Astrocyte (in vitro differentiated cells and primary cell): ENCODE measurements at places on chromosomes 1 and 21.

- H3K4me3 ChIP-seq = no peak overlapping the region
- DNase-seq = peak; percentile 83
- peaks cover 23% of the 10 kb centered on the region for H3K4me1 ChIP-seq
- peak overlapping the region; percentile 70 for H3K27ac ChIP-seq
These were observed 3.3 kb upstream of the SNRPE start for GRCh38 chr1:203858055-203858454.

- no peaks in the 10 kb centered on the region for H3K36me3 ChIP-seq
- DNase-seq = no peak
- H3K4me1 ChIP-seq = peaks cover 3% of the 10 kb centered on the region
- no peaks in the 10 kb centered on the region for H3K27me3 ChIP-seq
These were observed 222.0 kb upstream of the PKN2 start for GRCh38 chr1:88462096-88462487.

GRCh38 chr1:181483285-181484195 is at the start of gene CACNA1E:
Gene CACNA1E (plus strand): TSS chr1:181483517. CDS start chr1:181483745, 228 bp downstream.
- no peaks in the 10 kb centered on the region for H3K36me3 ChIP-seq
- peaks cover 60% of the 10 kb centered on the region for H3K27me3 ChIP-seq
- H3K27ac ChIP-seq = no peak within 1 kb of the TSS
- DNase-seq = no peak

DNA sequence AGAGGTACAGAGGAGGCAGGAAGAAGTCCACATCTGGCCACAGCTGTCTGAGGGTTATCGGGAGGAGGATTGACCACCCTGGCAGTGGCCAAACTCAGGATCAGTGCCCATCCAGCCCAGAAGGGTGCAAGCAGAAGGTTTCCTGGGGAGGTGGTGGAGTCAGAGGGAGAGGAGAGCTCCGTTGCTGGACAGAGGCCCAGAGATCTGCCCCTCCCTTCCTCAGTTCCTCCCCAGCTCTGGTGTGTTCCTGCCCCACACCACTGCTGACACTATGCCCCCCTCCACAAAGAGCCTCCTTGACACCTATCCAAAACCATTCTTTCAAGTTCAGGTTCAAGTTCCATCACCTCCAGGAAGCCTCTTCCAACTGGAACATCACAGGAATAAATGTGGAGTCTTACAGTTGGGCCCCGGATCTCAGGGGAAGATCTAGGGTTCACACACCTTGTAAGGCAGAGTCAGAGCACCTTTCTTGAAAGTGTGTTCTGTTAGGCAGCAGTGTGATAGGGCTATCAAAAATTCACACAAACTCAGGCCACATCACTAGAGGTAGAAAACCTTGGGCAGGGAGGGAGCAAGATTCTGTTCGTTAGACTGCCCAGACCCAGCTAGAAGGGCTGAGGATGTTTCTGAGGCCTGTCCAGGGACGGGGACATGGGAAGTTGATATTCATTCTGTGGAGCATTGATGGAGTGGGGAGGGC is 7.4 kb downstream of the LDLRAD1 start:
- no peak overlapping the region for H3K4me3 ChIP-seq
- no peak for DNase-seq
- H3K4me1 ChIP-seq = no peaks in the 10 kb centered on the region
- no peak overlapping the region for H3K27ac ChIP-seq

DNA sequence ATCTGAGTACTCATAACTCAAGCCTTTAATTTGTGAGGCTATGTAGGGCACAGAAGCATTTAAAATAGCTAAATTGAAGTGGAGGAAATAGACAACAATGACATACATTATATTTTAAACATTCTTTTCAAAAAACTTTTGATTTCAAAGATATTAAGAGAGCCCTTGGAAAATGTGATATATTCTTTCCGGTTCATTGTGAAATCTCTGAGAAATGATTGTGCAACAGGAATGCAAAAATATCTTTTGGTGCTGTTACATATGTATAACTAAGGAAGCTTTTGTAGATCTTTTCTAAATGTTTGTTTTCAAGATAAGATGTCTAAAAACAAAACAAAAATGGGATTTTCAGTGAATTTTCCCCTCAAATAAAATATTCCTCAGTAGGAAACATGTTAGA is 185.2 kb downstream of the LEPR start:
- H3K4me1 ChIP-seq = no peaks in the 10 kb centered on the region
- H3K27ac ChIP-seq = no peak overlapping the region
- no peak overlapping the region for H3K4me3 ChIP-seq
- H3K36me3 ChIP-seq = no peaks in the 10 kb centered on the region

DNA sequence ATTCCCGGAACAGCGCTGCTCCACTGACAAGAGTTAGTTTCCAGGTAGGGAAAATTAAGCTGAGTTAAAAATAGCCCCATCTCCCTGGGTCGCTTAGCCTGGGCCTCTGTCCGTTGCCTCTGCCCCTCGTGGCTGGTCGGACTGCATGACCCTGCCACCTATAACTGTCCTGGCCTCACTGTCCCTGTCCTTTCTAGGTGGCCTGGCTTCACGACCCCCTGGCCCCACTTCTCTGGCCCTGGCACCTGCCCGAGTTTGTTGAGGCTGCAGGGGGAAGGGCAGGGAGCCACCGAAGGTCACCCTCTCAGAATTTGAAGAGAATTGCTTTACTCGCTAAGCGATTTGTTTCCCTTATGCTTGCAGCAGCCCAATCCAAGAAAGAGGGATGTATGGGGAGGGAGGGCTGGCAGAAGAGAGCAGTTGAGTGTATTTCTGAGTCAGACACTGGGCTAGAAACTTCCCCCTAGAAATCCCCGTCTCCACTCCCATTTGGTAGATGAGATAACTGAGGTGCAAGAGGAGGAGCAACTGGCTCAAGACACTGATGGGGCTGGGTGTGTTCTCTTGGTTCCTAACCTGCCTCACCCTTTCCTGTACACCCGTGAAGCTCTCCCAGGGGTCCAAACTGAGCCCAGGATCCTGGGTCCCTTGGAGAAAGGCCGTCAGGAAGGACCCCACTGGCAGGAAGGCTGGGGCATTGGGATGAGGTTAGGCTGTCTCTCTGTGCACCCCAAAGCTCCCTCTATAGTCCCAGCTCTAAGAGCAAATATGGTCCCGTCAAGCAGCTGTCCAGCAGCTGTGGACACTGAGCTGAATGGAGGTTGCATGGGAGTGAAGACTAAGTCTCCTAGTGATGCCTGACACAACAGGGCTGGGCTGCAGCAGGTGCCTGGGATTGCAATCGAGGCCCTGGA is 2.9 kb upstream of the EDN2 start:
- peak overlapping the region; percentile 73 for H3K27ac ChIP-seq
- peak overlapping the region; percentile 29 for H3K4me3 ChIP-seq
- H3K36me3 ChIP-seq = no peaks in the 10 kb centered on the region
- peak; percentile 63 for DNase-seq

DNA sequence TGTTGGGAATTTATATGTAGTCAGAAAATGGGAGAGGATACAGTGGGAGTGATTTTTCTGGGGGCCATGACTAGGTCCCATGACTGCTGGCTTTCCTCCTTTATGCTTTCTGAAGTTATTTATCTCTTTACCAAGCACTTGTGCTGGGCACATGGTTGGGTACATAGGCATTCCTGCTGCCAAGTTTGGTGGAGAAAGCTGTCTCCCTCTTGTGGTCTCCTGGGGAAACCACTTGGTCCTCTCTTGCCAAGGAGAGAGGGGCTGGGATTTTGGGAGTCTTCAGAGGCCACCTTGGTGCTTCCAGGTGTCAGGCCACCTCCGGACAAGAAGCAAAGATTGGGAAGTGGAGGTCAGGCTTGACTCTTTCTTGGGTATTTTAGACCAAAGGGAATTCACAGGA is 120.2 kb upstream of the KCNE2 start:
- H3K27ac ChIP-seq = no peak overlapping the region
- DNase-seq = no peak
- H3K27me3 ChIP-seq = no peaks in the 10 kb centered on the region
- H3K4me3 ChIP-seq = no peak overlapping the region

- no peaks in the 10 kb centered on the region for H3K4me1 ChIP-seq
- no peaks in the 10 kb centered on the region for H3K27me3 ChIP-seq
- no peak overlapping the region for H3K27ac ChIP-seq
- no peak for DNase-seq
- no peak overlapping the region for H3K4me3 ChIP-seq
These were observed 5.5 kb downstream of the ACTRT2 start for GRCh38 chr1:3026581-3027391.

DNA sequence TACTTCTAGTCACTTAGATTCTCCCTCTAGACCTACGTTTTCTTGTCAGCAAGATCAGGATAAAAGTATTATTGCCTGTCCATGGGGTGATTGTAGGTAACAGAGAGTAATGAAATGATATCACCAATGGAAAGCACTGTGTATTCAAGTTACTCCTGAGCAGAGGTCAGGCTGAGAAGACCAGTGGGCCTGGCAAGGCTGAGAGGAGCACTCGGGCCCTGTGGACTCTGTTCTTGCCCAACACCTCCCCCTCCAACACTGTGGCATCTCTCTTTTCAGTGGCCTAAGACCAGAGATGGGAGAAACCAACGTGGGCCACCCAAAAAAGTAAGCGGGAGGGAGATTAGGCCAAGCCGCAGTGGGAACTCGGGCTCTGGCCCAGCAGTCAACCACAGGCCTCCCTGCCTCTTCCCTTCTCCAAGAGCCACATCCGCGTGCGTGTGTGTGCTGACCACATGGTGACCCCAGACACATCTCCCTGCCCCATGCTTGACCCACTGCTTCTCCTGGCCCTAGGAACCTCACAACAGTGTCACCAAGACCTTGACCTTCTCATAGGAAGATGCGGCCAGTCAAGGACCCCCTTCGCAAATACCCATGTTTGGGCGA is 12.3 kb downstream of the RORC start:
- peaks cover 8% of the 10 kb centered on the region for H3K27me3 ChIP-seq
- no peak overlapping the region for H3K4me3 ChIP-seq
- H3K36me3 ChIP-seq = no peaks in the 10 kb centered on the region

DNA sequence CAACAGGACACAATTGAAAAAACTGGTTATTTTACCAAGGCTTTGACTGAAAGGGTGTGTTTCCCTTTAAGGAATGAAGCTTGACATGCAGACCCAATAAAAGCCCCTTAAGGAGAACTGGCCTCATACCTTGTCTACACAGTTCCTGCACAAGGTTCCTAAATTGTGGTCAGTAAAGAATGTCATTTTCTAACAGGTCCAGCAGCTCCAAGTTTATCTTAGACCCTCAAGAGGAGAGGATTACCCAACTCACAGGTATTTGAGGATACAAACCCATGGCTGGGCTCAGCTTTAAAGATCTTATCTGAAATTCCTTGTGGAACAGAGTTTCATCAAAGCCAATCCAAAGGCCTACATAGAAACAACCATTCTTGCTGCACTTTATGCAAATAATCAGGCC is 31.4 kb upstream of the CBR3 start:
- no peaks in the 10 kb centered on the region for H3K27me3 ChIP-seq
- no peaks in the 10 kb centered on the region for H3K36me3 ChIP-seq
- DNase-seq = no peak

DNA sequence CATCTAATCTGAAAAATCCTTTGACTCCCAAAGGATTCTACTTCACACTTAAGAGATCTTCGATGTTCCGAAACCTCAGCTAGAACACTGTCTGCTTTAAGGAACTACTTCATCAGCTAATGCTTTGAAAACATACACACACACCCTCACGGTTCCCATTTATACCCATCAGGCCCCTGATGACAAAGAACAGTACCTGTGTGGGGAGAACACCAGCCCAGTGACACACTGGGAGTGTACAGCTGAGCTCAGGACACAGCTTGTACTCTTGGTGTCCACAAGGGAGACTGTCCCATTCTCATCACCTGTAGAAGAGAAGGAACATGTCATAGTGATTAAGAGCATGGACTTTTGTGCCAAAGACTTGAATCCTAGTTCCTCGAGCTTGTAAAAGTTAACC is 6.6 kb downstream of the WDR77 start:
- H3K27me3 ChIP-seq = no peaks in the 10 kb centered on the region
- H3K27ac ChIP-seq = no peak overlapping the region
- H3K4me3 ChIP-seq = no peak overlapping the region
- no peak for DNase-seq

- no peak for DNase-seq
- H3K27me3 ChIP-seq = peaks cover 3% of the 10 kb centered on the region
- no peak overlapping the region for H3K4me3 ChIP-seq
- peaks cover 10% of the 10 kb centered on the region for H3K4me1 ChIP-seq
- no peaks in the 10 kb centered on the region for H3K36me3 ChIP-seq
These were observed 85.3 kb downstream of the CDC7 start for GRCh38 chr1:91585982-91586381.

DNA sequence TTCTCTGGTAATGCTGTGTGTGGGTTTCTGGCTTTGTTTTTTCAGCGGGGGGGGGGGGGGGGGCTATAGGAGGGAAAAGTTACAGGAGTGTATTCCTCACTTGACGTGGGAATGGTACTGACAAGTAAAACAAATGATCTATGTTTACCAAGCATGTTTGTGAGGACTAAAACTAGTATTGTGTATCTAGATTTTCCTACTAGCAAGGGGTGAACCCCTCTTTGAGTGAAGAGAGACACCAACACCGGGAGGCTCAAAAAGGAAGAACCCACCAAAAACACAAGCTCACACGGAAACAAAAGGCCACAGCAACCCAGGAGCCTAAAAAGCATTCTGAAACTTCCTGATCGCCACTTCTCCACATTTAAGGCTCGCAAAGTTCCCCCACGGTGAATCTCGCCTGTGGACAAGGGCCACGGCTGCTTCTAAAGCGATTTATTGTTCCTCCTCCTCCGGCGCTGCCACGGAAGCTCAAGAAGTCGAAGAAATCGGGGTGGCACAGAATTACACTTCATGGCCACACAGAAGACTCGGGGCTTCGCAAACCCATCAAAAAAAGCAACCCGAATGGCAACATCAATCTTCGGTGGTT is 703 bp downstream of the PUM1 start:
- H3K4me3 ChIP-seq = peak overlapping the region; percentile 99
- H3K27ac ChIP-seq = peak overlapping the region; percentile 98
- no peaks in the 10 kb centered on the region for H3K27me3 ChIP-seq
- no peaks in the 10 kb centered on the region for H3K36me3 ChIP-seq
- no peaks in the 10 kb centered on the region for H3K4me1 ChIP-seq

- peak; percentile 65 for DNase-seq
- H3K36me3 ChIP-seq = no peaks in the 10 kb centered on the region
- H3K4me3 ChIP-seq = no peak overlapping the region
- no peaks in the 10 kb centered on the region for H3K4me1 ChIP-seq
- no peak overlapping the region for H3K27ac ChIP-seq
- H3K27me3 ChIP-seq = no peaks in the 10 kb centered on the region
These were observed 40.3 kb downstream of the GPR88 start for GRCh38 chr1:100578201-100578600.

DNA sequence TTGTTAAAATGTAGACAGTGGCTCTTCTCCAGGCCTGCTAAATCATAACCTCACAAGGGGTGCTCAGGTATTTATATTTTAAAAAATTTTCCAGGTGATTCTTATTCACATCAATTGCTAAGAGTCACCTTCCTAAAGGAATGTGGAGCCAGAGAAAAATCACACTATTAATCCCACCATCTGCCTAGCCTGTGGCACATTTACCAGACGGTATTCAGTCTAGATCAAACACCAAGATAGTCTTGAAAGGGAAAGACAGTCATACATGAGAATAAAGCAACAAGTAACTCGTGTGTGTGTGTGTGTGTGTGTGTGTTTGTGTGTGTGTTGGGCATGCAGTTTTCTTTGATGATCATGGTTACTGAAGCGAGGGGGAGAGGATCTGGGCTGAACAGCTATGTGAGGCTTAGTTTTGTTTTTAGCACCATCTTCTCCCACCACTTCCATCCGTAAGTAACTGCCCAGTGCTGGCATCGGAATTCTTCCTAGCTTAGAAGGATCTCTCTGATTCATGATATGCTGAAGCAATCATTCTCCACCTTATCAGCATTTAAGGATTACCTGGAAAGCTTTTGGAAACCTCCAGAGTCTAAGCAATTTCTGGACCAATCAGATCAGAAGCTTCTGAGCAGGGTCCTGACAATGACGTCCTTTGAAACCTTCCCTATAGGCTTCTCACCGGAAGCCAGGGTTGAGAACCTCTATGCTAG is 2.4 kb upstream of the DPT start:
- H3K4me1 ChIP-seq = no peaks in the 10 kb centered on the region
- H3K27me3 ChIP-seq = no peaks in the 10 kb centered on the region
- H3K27ac ChIP-seq = no peak overlapping the region
- no peak for DNase-seq
